ENCODE measurements at places on chromosomes 5 and 9. TPM values are rescaled to one million over a fixed set of nuclear protein-coding genes. Genes with fewer than 3 reads are reported as not detected.

MTMR12 gene
- total RNA-seq, result 33.1 TPM

GRCh38 chr5:116361171-116361967 lies 213.3 kb downstream of the SEMA6A start:
- DNase-seq, result peak; percentile 50

DNA sequence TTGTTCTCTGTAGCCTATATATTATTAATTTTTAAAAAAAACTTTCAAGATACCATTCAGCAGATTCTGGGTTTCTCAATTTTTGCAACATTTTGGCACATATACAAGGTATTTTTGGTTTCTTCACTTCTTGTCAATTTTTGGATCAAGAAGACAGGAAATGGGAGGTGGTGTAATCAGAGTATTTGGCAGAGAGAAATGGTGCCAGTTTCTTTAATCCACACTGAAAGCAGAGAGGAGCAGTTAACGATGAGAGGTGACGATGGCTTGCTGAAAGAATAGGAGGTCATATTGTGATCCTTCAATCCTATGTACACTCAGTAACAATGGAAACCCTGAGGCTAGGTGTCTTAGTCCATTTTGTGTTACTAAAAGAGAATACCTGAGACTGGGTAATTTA lies 16.4 kb downstream of the NNT start:
- no peak for DNase-seq

DNA sequence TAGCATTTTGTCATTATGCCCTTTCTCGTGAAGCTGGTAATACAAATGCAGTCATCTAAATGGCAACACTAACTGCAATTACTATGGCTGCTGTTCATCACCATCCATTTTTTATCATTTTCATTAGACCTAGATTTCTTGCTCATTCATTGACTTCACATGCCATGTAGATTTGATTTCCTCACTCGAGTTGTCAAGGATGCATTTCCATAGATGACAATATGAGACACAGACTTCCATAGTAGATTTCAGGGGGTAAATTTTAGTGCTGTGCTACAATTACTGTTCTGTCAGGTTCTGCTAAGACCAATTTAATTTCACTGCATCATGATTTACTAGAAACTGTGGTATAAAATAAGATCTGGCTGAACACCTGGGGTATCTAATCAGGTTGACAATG lies 589.2 kb downstream of the SEMA5A start:
- DNase-seq, result no peak

- DNase-seq, result no peak
These were observed 239.7 kb upstream of the DAP start for GRCh38 chr5:11000515-11001353.
